ENCODE measurements at places on chromosomes 3 and 15.

DNA sequence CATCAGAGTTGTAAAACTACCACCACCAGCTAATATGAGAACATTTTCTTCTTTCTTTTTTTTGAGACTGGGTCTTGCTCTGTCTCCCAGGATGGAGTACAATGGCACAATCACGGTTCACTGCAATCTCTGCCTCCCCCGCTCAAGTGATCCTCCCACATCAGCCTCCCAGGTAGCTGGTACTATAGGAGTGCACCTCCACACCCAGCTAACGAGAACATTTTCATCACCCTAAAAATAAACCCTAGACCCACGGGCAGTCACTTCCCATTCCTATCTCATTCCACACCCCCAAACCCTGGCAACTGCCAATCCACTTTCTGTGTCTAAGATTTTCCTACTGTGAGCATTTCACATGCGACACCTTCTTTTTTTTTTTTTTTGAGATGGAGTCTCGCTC is 130.9 kb downstream of the ATP10A start:
- no peak for DNase-seq

DNA sequence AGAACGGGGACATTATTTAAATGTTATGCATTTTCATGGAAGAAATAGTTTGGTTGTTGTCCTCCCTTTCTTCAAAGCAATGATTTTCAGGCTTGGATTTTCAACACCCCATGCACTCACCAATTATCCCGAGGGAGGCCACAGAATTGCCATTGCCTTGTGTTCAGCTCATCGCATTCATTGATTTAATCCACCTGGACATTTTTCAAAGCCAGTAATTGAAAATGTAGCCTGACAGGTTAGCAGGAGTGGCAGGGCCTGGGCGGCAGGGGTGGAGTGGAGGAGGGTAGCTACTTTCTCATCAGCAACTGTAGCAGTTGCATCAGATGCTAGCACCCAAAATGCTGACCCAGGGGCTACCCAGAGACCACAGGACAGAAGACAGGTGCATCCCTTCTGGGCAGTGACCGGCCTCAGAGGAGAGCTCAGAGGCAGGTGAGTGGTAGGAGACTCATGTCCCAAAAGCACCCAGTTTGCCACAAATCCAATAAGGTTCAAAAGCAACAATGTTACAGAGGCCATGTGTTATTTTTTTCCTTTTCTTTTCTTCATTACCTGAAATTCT is 242.4 kb downstream of the CD47 start:
- no peak for DNase-seq

- no peak for DNase-seq
These were observed 288.9 kb downstream of the SHQ1 start for GRCh38 chr3:72559385-72559784.

GRCh38 chr3:5840056-5840455 is 652.5 kb downstream of the EDEM1 start:
- no peak for DNase-seq

- no peak for DNase-seq
These were observed 17.2 kb upstream of the ABHD10 start for GRCh38 chr3:111961461-111962164.

GRCh38 chr3:128488636-128488990 is 4.4 kb downstream of the GATA2 start:
- DNase-seq = no peak

DNA sequence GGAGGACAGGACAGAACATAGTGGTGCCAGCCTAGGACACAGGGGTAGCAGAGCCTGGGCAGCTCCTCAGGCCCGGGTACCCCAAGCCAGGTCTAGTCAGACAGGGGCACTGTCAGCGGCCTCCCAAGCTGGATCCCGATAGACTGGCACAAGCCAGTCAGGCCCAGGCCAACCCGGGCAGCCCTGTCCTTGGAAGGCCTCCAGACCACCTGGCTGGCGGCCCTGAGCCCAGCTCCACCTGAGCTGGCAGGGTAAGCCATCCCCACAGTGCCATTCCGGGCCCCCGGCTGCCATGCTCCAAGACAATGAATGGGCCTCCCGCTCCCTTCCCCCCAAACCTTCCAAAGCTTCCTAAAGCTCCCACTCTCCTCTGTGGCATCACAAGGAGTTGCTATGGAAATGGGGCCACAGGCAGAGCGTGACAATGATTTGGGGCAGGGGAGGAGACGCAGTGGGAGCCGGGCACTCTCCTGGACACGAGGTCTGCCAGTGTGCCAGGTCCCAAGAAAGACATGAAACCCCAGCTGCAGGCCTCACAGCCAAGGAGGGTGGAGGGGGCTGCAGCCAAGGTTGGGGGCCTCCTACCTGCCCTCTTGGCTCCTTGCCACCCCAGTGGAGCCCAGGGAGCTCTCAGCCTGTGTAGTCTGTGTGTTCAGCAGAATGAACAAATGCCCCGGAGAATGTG is 165.6 kb upstream of the LINGO1 start:
- no peak for DNase-seq

DNA sequence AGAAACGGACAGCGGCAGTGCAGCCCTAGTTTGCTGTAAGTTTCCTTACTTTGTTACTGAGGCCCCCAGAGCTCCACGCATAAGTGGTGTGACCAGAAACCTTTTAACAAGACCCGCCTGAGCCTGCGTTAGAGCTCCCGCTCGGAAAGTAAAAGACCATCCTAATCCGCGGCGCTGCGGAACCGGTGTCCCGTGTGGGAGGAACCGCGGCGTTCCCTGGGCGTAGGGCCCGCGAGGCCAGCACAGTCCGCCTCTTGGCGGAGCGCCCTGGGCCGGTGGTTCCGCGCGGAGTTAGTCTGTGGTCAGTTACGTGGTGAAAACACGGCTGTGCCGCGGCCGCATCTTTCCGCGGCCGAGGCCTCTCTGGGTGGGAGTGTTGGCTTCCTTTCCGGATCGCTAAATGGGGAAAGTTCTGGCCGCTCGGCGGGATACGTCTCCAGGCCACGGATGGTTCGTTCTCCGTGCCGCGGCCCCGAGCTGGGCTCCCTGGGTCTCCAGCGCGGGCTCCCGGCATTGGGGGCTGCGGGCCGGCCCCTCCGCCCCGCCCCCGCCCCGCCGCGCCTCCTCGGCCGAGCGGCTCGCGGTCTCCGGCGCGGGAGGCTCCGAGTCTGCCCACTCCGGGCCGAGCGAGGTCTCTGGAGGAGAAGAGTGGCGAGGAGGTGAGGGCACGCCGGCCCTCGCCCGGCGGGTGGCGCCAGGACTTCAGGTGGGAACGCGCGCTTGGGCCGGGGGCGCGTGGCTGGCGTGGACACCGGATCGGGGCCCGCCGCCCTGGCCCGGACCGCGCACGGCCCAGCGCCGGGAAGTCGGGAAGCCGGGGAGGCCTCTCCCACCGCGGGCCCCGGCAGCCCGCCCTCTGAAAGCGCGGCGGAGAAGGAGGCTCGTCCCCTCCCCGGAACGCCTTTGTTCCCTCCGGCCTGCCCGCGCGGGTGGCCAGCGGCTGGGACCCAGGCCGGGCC is 754 bp downstream of the B3GNT5 start:
- no peak for DNase-seq

- no peak for DNase-seq
These were observed 981.2 kb downstream of the NSUN3 start for GRCh38 chr3:95044101-95044500.

GRCh38 chr15:58142827-58143461 is 4.8 kb downstream of the AQP9 start:
- DNase-seq = no peak

GRCh38 chr15:96746665-96747064 is 416.2 kb downstream of the NR2F2 start:
- no peak for DNase-seq

GRCh38 chr3:89889386-89889785 is 782.0 kb downstream of the EPHA3 start:
- no peak for DNase-seq

DNA sequence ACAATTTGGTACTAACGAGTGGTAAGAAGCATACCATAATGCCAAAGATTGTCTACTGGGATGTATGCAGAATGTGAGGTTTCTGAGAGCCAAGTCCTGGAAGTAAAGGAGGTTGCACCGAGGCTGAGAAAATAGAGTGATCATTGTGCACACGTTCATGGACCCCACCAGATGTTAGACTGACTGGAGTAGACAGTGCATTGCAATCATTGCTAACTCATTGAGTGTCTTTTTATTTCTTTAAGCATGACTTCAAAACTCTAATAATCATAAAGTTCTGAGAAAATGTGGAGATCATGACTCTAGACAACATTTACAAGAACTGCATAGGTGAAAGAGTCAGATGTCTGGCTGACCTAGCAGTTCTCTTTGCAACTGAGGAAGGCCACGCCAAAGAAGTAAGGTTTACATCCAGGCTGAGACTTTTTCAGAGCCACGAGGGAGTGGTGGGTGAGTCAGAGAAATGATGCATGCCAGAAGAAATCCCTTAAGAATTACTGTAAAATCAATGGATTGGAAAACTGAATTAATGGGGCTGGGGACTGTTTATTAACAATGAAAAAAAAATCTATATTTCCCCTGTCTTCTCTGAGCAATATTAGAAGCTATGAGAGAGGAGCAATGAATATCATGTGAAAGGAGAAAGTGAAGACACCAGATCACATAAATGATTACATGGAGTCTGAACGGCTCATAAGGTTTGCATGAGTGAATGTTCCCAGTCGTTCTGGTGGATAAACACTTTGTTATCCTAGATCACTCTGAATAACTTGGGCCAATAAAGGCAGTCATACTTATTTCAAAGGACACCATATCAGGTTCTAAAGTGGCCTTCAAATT is 76.0 kb upstream of the SLC25A26 start:
- no peak for DNase-seq

DNA sequence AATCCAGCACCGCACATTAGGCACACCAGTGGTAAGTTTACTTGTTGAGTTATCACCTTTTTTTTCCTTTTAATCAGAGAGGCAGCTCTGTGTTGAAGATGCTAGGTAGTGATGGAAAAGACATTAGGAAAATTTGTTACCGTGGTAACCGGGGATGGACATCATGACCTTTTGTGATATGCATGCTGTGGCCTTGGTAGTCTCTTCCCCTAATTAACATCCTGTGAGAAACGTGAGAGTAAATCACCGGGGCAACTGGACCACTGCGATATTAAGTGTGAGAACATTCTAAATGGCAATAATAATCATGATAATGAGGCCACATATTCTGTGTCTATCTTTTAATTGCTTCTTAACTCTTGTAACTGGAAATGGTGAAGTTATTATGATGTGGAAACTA is 362.0 kb downstream of the CACNA2D3 start:
- no peak for DNase-seq

- no peak for DNase-seq
These were observed 12.0 kb downstream of the CELSR3 start for GRCh38 chr3:48650723-48651122.

- no peak for DNase-seq
These were observed 26.1 kb downstream of the FNDC3B start for GRCh38 chr3:172065527-172065926.

- DNase-seq = no peak
These were observed 41.3 kb downstream of the ADAMTSL3 start for GRCh38 chr15:83695246-83695645.

DNA sequence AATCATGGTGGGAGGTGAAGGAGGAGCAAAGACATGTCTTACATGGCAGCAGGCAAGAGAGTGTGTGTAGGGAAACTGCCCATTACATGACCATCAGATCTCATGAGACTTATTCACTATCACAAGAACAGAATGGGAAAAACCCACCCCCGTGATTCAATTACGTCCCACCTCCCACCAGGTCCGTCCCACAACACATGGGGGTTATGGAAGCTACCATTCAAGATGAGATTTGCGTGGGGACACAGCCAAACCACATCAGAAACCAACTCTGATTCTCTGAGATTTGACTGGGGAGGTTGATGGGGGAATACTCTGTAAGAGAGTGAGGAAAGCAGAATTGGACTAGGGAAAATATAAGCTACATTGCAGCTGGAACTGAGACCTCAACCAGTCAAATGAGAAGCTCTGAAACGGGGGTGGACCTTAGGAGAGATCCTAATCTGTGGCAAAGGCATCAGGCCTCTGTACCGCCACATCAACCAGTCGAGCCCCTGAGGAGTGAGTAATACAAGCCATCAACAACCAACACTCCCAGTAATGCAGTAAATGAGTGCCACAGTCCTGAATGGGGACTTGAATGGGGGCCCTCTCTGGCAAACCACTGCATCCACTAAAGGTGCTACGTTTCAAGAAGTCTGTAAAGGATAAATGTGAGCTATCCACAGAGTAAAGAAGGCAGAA is 207.9 kb upstream of the GADL1 start:
- DNase-seq = no peak

- DNase-seq = no peak
These were observed 17.9 kb downstream of the CDAN1 start for GRCh38 chr15:42719043-42719442.

DNA sequence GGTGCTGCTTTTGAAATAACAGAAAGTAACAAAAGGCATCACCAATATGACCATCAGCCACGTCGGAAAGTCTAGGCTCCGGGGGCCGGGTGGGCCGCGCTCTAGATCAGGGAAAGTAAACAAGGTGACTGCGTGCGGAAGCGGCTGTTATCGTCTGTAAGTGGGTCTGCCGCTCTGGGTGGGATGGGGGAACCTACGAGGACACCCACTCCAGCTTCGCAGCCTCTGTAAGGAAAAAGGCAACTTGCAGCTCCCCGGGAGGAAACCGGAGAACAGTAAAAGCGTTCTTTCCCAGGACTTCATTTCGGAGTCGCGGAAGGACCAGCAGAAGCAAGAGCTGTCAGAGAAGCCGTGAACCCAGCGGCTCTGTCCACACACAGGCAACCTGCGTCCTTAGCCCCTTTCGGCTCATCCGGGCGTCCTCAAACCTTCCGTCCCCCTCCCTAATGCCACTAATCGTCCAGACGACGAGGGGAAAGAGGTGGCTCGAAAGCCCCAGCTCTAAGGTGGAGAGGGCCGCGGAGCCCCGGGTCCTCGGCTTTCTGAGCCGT is 461 bp downstream of the XRN1 start:
- DNase-seq = peak; percentile 44

GRCh38 chr15:57544848-57545480 is 46.7 kb upstream of the MYZAP start:
- no peak for DNase-seq

- DNase-seq = no peak
These were observed 130.5 kb upstream of the LMCD1 start for GRCh38 chr3:8371085-8371551.

- DNase-seq = no peak
These were observed 205.7 kb downstream of the STT3B start for GRCh38 chr3:31738412-31738811.

- DNase-seq = no peak
These were observed 80.2 kb downstream of the SHQ1 start for GRCh38 chr3:72768006-72768441.

DNA sequence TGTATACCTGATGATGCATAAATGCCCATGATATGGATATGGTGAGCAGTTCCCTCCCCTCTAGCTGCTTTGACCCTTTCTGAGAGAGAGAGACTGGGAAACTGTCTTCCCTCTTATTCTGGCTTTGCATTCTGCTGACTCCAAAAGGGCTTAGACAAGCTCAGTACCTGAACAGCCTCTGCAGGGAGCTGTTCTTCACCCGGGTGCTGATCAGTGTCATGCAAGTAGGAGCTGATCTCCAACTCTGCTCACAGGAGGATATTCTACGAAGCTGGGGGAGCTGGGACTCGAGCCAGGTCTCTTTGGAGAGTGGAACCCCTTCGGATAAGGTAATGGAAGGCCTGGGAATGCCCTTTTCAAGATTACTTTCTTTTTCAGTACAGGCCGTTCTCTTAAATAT is 237.1 kb downstream of the RYR3 start:
- DNase-seq = no peak
